ENCODE measurements at places on chromosomes 1 and 21. TPM values are rescaled to one million over a fixed set of nuclear protein-coding genes. Genes with fewer than 3 reads are reported as not detected.

DNA sequence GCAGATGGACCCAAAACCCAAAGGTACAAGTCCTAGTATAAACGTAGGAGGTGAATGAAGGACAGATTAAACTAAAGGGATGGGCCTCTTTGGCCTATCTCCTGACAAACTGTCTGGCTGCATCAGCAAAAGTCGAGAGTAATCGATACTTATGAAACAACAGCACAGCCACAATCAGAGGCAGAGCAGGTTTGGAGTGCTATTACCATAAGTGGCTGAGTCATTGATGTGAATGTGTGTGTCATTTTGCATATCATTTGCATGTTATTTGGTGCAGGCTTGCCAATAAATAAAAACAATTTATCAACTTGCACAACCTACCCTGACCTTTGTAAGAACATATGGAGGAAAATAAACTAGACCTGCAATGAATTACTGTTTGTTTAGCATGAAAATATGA lies 283.1 kb downstream of the NUF2 start:
- no peak for DNase-seq

DNA sequence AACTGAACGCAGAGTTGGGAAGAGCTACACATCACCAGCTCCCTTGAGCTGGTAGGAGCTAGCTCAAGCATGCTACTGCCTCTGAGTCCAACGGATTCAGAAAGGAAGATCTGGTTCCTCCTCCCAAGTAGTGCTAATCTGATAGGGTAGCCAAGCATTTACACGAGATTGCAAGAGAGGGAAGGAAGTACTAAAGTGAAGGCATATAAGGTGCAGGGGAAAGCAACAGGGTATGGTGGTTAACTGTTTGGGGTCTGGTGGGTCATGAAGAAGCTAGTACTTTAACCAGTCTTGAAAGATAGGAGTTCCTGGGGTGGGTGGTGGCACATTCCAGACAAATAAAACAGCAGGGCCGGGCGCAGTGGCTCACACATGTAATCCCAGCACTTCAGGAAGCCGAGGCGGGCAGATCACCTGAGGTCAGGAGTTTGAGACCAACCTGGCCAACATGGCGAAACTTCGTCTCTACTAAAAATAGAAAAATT lies 20.2 kb upstream of the ZNF436 start:
- DNase-seq: no peak

Gene CFAP74
- total RNA-seq: under 0.01 TPM

DNA sequence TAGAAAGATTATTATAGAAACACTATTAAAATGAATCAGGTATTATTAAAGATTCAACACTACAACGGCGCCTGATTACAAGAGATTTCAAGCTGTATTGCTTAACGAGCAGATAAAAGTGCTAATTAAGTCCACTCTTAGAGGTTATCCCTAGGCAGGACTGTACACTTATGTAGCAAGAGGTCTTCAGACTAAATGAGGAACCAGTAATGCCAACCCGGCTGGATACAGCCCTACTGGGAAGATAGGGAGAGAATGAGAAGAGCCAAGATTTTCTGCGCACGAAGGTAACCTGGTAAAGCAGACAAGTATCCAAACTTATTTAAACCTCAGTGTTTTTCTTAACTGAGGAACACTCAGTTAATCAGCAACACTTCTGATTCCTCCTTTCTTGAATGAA lies 115.7 kb upstream of the HIVEP3 start:
- no peak for DNase-seq

DNA sequence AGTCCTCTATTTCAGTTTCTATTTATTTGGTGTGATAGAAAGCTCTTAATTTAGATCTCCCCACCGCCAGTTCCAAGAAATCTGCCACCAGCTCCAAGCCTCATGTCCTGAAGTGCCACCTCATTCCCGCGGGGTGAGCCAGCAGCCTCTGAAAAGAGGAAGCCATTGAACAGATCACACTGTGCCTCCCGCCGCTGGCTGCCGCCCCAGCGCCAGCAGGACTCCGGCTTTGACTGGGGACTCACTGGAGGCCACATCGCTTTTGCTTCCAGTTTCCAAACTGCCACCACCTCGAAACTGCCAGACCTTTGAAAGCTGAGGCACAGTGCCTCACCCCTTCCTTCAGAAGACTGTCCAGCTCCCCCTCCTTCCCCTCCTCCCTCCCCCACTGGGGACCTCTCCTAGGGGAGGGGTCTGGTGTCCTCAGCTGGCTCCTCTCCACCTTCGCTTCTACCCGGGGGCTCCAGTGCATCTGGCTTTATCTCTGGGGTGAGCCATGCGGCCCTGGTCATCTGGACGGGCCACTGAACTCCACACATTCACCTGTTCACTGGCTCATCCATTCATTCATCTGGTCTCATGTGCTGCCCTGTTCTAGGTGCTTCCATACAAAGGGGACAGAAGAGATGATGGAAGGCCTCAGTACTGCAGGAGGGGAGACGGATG lies 58.9 kb downstream of the VPS26C start:
- peak; percentile 65 for DNase-seq

Gene ZNF326
- 25.8 TPM for total RNA-seq

GRCh38 chr1:86394416-86394815 lies 1.7 kb downstream of the ODF2L start:
- no peak for DNase-seq

DNA sequence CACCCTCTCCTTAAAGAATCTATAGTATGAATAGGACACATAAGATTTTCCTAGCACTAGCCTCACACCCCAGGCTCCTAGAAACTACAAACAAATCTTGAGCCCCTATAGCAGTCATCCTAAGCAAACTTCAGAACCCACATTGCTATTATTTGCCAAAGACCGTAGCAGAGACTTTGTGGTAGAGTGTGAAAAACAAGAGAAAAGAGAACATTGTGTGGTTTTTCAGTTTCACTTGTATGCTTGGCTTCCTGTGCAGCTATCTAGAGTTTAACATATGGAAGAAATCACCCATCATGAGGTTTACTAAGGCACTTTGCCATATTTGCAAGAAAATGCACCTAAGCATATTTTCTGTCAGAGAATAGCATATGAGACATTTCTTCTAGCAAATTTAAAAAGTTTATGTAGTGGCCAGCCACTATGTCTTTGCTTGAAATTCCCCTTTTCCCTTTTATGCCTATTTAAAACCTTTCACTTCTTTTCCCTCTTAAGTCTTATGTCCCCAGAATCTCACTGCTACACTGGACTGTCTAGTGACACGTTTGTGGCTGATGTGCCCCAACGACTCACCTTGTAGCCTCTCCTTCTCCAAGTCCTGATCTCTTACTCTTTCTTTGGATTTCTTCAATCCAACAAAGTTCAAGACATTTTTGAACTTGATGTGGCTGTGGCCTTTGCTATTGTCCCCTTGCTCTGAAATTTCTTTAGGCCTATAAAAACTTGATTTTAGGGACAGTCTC lies 25.6 kb downstream of the CCDC190 start:
- no peak for DNase-seq

- no peak for DNase-seq
Observed at GRCh38 chr21:34885626-34886239, 163.4 kb downstream of the RUNX1 start.

Gene CASZ1
- total RNA-seq: 24.6 TPM

Gene MFAP2
- 31.5 TPM for total RNA-seq

DNA sequence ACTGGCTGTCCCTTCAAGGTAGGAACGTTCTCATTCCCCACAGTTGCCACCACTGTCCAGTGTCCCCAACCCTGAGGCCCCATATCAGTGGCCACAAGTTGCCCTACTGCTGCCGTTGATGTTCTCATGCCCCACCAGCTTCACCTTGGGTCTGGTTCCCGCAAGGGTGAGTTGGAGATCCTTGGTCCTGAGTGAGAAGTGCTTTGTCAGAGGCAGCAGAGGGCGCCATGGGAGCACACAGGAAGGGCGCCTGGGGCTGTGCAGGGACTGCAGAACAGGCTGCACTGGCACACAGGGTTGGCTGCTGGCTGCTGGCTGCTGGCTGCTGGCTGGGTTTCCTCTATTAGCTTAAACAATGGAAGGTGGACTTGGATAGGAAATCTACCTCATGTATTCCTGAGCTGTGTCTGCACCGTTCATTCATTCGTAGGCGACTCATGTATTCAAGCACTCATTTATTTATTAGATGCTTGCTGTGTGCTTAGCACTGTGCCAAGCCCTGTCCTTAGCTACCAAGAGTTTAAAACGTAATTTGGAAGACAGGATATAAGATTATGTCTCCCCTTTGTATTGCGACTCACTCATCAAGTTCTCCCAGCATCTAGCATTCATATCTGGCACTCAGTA lies 2.1 kb upstream of the S100A9 start:
- peak; percentile 61 for DNase-seq

DNA sequence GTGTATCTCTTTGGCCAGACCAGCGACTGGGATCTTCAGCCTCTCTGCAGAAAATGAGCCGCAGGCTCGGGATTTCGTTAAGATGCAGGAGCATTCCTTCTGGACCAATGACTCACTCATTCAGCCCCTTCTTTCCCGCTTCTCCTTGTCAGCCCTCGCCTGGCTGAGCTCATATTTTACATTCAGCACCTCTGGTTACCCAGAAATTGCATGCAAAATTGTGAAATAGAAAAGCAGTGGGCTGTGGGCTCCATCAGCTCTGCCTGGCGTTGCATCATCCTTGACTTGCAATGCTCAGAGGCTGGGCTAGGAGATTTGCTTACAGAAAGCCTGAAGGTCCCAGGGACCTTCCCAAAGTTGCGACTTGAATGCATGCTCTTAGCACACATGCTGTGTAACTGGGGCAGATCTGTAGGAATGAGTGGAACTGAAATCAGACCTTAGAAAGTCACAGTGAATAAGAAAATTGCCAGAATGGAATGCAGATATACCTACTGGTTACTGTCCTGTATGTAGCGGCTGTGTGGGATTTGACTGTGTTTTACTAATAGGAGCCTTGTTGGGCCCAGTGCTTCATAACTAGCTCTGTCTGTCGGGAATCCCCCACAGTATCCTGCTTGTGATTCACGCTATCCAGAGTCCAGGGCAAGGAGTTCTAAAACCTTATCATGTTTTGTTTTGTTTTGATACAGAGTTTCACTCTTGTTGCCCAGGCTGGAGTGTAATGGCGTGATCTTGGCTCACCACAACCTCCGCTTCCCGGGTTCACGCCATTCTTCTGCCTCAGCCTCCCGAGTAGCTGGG lies 444.8 kb downstream of the KIF26B start:
- no peak for DNase-seq

DNA sequence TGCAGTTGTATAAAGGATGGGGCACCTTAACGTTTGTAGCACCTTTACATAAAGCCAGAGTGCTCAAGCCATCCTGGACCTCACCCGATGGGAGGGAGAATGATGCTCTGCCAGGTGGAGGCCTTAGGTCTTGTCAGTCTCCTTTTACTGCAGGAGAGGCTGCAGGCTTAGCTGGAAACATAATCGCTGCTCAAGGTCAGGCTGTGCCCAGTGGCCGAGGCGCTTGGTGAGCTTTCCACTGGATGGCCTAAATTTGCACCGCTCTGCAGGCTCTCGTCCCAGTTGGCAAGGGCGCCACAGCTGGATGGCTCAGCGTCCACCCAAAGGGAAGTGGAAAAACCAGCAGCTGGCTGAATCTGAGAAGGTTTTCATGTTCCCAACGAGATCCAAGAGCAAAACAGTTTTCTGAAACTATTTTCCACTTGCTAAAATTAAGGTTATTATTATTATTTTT lies 438.9 kb downstream of the CAMTA1 start:
- no peak for DNase-seq

Gene OR2T33
- not detected for total RNA-seq

DNA sequence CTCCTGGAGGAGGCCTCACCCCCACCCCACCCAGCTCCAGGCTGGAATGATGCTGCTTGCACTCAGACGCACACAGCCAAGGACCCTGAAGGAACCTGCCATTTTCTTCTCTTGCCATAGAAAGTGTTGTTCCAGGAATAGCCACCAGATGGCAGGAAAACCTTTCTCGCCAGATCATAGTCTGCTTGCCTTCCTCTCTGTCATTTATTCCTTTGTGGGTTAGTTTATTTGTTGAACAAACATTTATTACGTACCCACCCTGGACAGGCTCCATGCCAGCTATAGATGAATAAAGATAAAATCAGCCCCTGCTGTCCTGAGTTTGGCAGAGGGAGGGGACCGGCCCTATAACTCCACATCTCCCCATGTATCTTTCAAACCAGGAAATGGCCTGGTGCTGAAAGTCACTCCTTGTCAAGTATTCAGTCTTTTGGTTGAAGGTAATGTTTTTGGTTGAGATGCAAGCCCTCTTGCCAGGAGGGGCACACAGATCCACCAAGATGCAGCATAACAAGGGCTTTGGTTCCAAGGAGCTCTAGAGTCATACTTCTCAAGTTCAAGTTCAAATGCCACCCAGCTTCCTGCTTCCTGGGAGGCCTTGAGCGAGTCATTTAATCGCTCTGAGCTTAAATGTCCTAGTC lies 7.0 kb upstream of the KCNC4 start:
- peak; percentile 89 for DNase-seq

- no peak for DNase-seq
Observed at GRCh38 chr1:59680044-59680443, 134.7 kb upstream of the HOOK1 start.

DNA sequence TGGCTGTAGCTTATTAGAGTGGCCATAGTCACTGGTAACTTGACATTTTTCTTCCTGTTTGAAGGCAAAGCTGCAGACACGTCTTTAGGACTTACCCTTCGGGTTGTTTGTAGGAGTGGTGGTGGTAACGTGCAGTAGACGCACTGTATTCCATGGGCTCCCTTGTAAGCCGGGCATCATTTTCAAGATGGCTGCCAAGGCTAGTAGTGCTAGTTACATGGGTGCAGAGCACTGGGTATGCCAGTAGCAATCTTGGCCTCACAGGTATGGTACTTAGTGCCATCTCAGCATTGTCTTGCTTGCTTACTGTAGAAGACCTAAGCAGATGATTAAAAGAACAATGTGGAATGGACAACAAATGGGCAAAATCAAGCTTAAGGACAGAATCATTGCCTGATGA lies 1.9 kb downstream of the YBX1 start:
- DNase-seq: peak; percentile 34

- no peak for DNase-seq
Observed at GRCh38 chr1:158087320-158087927, 93.3 kb upstream of the CD1D start.

Gene CD247
- not detected for total RNA-seq

GRCh38 chr1:84152649-84153056 lies 8.6 kb downstream of the PRKACB start:
- DNase-seq: no peak

DNA sequence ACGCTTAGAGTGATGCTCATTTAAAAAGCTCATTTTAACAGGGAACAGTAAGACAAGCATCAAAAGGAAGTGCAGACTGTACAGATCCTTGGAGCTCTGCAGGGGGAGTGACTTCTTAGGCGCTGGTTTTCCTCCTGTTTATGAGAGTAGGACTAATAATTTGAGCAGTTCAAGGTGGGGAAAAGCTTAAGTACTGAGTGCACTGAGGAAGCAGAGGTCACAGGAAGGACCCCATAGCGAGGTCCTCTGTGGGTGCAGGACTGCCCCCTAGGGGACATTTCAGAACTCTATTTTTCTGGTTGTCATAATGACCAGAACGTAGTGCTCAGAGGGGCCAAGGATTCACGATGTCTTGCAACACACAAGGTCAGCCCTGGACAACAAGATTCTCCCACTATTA lies 112.1 kb downstream of the HLCS start:
- DNase-seq: peak; percentile 71

Gene LRRC8B
- total RNA-seq: 15.2 TPM

GRCh38 chr1:174206148-174206836 lies 47.0 kb downstream of the RABGAP1L start:
- DNase-seq: no peak

Gene PTPN22
- 8.5 TPM for total RNA-seq

Gene BCAN
- total RNA-seq: not detected

- no peak for DNase-seq
Observed at GRCh38 chr21:41135746-41136145, 32.2 kb upstream of the BACE2 start.
